ENCODE measurements at places on chromosomes 1 and 21.
A peak's percentile ranks its signal among the peaks of the same experiment; 100 is the strongest.

GRCh38 chr1:74856174-74856573 is 123.2 kb downstream of the TYW3 start:
- H3K27ac ChIP-seq: no peak overlapping the region
- no peaks in the 10 kb centered on the region for H3K27me3 ChIP-seq
- no peak for DNase-seq
- H3K4me3 ChIP-seq: no peak overlapping the region

- no peaks in the 10 kb centered on the region for H3K36me3 ChIP-seq
- no peaks in the 10 kb centered on the region for H3K27me3 ChIP-seq
- H3K4me3 ChIP-seq: no peak overlapping the region
- H3K27ac ChIP-seq: no peak overlapping the region
- DNase-seq: peak; percentile 20
- no peaks in the 10 kb centered on the region for H3K4me1 ChIP-seq
Measured at GRCh38 chr21:26469789-26470188, 103.3 kb downstream of the CYYR1 start.

DNA sequence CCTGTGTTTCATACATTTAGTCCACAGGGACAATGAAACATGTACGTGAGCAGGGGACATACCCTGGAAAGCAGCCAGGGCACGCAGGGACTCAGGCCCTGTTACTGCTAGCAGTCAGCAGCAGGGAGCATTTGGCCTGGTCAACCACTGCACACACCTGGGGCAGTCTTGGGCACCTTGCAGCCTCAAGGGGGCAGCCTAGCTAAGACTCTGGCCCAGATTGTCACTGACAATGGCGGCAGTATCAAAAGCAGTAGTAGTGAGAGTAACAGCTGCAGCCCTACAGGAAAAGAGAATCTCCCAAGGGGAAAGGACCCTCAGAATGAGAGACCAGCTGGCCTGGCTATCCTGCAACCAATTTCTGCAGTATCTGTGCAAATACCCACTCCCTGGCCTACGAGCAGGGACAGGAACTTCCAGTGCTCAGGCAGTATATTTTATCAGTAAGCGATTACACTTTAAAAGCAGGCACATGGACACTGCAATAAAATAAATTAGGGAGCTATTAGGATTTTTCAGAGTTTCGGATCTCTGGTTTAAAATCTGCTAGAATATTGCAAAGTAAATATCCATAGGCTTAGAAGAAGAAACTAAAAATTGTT is 475.6 kb downstream of the LTN1 start:
- DNase-seq: peak; percentile 15
- H3K27me3 ChIP-seq: no peaks in the 10 kb centered on the region
- no peak overlapping the region for H3K4me3 ChIP-seq

DNA sequence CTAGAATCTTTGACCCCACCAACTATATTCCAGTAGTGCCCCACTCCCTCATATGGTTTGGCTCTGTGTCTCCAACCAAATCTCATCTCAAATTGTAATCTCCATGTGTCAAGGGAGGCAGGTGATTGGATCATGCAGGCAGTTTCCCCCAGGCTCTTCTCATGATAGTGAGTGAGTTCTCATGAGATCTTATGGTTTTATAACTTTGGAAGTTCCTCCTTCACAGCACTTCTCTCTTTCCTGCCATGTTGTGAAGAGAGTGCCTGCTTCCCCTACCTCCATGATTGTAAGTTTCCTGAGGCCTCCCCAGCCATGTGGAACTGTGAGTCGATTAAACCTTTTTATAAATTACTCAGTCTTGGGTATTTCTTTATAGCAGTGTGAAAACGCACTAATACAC is 7.7 kb upstream of the SAMD13 start:
- H3K27me3 ChIP-seq: no peaks in the 10 kb centered on the region
- DNase-seq: no peak
- no peak overlapping the region for H3K27ac ChIP-seq
- H3K4me1 ChIP-seq: peaks cover 6% of the 10 kb centered on the region
- no peaks in the 10 kb centered on the region for H3K36me3 ChIP-seq

DNA sequence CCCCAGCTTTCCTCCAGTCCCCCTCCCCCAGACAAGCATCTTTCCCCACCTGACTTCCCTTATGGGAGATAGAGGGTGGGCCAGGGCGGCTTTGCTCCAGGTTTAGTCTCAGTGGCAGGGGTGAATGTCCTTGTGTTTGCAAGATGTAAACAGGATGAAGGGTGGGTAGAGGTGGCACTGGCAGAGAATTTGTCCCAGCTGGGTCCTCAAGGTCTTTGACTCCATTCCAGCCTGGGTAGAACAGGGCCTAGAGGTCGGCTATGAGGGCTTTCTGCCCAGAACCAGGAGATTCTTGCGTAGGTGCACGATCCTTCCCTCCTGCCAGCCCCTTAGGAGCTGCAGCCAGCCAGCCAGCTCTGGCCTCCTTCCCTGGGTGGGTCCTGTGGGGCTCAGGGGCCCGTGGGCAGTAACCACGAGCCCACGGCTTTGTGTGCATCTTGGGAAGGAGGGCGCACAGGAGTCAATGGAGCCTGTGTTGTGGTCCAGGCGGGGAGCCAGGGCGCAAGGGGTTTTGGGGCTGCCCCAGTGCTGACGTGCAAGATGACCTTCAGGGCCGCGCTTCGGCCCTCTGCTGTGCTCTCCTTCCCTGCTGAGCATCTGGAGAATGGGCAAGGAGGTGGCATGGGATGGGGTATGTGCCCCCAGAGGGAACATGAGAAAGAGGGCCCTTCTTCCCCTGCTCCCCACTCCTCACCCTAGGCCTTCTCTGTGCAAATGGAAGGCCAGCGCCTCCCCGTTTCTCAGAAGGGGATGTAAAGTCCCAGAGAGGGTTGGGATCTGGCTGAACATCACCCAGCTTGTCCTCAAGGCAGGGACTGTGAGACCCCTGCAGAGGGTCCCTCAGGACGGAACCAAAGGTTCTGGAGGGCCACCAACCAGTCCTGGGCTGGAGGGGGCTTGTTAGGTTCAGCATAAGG is 15.7 kb downstream of the POU3F1 start:
- H3K27me3 ChIP-seq: no peaks in the 10 kb centered on the region
- H3K4me1 ChIP-seq: peaks cover 20% of the 10 kb centered on the region
- DNase-seq: no peak
- H3K4me3 ChIP-seq: no peak overlapping the region
- H3K36me3 ChIP-seq: no peaks in the 10 kb centered on the region

DNA sequence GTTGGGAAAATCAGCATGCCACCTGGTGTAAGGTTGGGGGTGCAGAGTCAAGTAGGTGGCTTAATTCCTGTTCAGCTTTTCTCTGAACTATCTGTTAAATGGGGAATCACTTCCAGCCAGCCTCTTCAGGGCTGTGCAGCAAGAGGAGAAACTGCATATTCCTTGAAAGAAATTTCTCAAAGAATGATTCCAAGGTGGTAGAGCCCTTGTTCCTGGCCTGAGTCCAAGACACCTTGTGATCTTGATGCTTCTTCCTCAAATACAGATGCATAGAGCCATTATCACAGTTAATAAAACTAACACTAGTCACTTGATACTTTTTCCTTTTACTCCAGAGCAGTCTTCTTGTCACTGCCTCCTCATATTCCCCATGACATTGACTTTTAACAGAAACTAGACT is 5.2 kb downstream of the TXLNA start:
- no peak for DNase-seq
- no peak overlapping the region for H3K4me3 ChIP-seq
- no peak overlapping the region for H3K27ac ChIP-seq

DNA sequence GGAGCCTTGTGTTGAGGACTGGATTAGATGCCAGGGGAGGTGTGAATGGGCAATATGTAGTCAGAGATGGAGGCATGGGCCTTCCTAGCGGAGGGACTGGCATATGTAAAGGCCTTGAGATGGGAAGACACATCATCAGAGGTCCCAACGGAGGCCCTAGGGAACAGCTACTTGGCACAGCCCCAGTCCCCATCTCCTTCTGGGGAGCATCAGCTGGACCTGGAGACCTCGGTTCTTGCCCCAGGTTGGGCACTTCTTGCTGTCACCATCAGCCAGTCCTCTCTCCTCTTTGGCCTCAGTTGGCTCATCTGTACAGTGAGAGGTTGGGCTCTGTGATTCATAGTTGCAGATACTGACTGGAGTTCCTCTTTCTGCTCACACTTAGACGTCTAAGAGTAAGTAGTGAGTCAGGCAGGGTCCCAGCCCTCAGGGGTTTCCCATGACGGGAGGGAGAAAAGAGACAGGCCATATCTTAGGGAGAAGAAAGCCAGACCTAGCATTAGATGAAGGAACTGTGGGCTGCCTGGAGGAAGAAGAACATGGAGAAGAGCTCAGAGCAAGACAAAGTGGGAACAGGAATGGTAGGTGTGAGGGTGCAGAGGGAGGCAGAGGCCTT is 3.4 kb upstream of the MARCKSL1 start:
- no peak overlapping the region for H3K4me3 ChIP-seq
- DNase-seq: no peak
- no peaks in the 10 kb centered on the region for H3K27me3 ChIP-seq
- peaks cover 25% of the 10 kb centered on the region for H3K4me1 ChIP-seq
- H3K27ac ChIP-seq: no peak overlapping the region

GRCh38 chr1:171084091-171084490 is 6.6 kb upstream of the FMO3 start:
- H3K27ac ChIP-seq: no peak overlapping the region
- H3K36me3 ChIP-seq: no peaks in the 10 kb centered on the region
- no peak for DNase-seq

DNA sequence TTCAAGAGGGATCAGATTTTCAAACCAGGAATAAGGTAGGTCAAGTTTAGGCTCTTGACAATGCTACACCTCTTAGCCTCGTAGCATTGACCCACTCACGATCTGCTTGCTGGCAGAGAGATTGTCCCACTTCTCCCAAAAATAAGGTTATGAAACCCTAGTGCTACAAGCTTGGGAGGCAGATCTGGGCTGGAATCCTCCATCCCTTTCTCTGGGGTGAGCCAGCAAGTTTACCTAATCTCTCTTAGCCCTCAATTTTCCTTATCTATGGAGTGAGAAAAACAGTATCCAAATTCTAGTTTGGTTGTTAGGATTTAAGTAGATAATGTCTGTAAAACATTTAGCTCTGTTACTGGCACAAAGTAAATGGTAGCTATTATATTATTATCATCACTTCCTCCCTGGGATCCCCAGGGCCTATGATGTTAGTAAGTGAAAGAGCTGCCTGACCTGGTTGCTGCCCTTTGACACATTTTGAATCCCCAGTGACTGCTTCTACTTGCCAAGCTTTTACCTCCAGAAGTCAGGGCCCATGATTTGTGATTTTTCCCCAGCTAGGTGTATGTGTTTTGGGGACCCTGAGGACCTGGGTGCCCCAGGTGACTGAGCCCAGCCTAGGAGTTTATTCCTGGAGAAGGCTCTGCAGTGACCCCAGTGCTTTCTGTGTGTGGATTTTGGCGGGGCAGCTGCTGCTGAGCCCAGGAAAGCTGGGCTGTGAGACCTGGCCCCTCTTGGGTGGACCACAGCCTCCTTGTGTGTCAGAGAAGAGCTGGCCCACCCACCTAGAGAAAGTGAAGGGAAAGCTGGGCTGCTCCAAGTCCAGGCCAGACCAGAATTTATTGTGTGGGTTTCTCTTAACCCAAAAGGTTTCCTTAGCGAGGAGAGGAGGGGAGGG is 48.2 kb upstream of the VANGL1 start:
- H3K27ac ChIP-seq: no peak overlapping the region
- no peaks in the 10 kb centered on the region for H3K36me3 ChIP-seq
- no peak overlapping the region for H3K4me3 ChIP-seq
- no peaks in the 10 kb centered on the region for H3K4me1 ChIP-seq

DNA sequence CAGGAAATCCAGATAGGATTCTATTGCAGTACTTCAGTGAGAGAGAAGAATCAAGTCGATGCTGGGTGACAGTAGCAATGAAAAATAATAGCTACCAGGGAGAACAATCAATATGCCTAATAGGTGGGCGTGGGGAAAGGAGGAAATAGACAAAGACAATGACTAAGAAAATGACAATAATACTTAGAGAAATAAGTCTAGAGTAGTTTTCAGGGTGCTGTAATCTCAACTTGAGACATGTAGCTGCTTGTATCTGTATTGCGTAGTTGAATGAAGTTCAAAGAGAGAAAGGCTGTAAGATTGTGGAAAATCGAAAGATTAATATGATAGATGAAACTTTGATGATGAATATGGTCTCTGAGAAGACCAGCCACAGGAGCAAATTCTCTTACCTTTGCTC is 2.6 kb downstream of the STXBP3 start:
- no peaks in the 10 kb centered on the region for H3K27me3 ChIP-seq
- DNase-seq: no peak

DNA sequence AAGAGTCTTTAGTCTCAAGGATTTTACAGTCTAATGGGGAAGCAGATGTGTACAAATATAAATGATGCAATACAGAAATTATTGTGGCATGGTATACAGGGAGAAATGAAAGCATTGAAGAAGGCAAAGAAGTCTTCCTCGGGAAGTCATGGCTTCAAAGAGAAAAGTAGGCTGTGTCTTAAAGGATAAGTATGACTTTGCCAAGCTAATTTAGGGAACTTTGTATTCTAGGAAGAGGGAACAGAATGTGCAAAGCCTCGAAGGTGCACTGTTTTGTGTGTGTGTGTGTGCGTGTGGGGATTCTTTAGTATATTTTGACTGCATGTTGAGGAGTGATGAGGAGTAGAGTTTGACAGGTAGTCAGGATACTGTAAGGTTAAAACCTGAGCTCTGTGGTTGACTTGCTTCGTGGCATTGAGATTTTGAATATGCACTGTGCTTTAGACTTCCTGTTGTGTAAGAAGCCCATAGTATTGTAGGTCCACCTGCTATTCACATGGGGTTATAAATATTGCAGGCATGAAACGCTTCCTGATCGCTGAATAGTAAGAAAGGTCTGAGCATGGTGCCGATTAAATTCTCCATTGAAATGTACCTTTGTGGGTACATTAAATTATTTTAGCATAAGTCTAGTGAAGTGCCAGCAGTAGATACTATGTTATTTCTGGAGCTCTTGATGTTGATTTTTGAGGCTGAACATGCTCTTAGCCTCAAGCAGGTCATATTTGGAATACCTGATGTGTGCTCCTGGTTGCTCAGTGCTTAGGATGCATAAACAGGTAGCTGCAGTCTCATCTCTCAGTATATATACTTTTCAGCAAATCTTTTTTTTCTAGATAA is 8.0 kb downstream of the SMAP2 start:
- no peak for DNase-seq
- H3K27me3 ChIP-seq: no peaks in the 10 kb centered on the region
- H3K4me1 ChIP-seq: peaks cover 63% of the 10 kb centered on the region
- no peaks in the 10 kb centered on the region for H3K36me3 ChIP-seq
- peak overlapping the region; percentile 57 for H3K27ac ChIP-seq

- no peak for DNase-seq
- H3K4me3 ChIP-seq: no peak overlapping the region
- no peaks in the 10 kb centered on the region for H3K4me1 ChIP-seq
- H3K27me3 ChIP-seq: no peaks in the 10 kb centered on the region
- no peak overlapping the region for H3K27ac ChIP-seq
Measured at GRCh38 chr1:54099061-54099610, 45.7 kb downstream of the TCEANC2 start.

DNA sequence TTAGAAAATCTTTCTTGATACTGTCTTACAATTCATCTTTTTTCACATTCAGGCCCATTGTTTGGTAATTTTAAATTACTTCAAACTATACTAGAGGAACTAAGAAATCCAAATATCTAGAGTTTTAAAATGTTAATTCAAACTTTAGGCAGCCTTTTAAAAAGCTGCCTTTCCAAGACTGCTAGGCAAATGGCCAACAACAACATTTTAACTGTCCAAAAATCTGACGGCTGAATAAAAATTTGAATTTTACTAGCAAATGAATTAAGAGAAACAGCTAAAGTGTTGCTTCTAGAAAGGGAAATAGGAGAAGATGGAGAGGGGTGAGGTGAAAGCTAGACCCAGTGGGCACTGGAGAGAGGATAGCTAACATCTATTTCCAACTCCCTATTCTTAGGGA is 17.2 kb downstream of the DPYD start:
- H3K36me3 ChIP-seq: no peaks in the 10 kb centered on the region
- H3K27ac ChIP-seq: no peak overlapping the region
- H3K27me3 ChIP-seq: no peaks in the 10 kb centered on the region
- no peak for DNase-seq
- H3K4me3 ChIP-seq: no peak overlapping the region

Data from Panc1 (cell line).